Hair follicular keratinocyte (primary cell): ENCODE measurements at places on chromosomes 12 and 14. TPM values are rescaled to one million over a fixed set of nuclear protein-coding genes. Genes with fewer than 3 reads are reported as not detected.

The TCL1B gene
- total RNA-seq, result not detected in 2 replicates

The AICDA gene
- not detected in 2 replicates for total RNA-seq

The KCNC2 gene
- not detected in 2 replicates for total RNA-seq

The MON2 gene
- total RNA-seq, result 9.6 and 9.9 TPM in 2 replicates
